ENCODE measurements at places on chromosomes 4 and X.

DNA sequence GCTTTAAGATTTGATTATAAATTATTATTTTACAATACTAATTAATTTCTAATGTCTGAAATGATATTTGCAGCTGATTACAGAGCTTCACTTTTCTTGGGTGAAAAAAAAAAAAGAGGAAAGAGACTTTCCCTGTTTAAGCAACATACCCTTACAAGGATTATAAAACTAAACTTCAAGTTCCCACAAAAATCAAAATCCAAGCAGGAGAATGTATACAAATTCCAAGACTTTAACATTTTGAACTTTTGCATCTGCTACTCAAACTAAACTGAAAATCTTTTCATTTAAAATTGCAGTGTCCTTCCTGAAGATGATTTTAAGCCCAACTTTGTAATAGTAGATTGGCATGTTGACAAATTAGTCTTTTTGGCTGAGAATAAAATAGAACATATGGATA, 742.4 kb upstream of the INTU start:
- DNase-seq: no peak

DNA sequence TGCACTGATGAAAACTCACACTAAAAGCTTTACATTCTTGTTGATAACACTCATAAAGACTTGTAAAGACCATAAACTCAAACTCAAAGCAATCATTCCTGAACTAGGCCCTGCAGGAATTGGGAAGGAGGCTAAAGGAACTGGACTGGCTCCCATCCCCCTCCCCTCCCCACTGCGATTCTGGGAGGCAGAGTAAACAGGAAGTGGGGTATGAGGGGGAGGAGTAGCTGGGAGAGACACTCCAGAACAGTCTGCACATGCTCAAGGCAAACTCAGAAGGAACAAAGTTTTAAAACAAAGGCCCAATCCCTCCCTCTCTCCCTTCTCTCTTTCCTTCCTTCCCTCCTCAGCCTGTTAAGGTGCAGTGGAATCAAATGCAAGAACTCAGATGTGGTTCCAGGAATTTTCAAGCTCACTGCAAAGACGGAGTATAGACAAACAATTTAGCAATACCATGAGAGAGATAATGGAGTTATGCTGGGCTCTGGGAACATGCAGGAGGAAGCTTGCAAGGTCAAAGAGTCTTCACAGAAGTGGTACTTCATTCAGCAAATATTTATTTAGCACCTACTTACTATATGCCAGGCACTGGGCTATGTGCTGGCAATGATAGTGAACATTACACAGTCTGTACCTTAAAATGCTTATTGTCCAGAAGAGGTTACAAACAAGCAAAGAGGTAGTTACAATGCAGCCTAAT, 15.9 kb downstream of the MID1IP1 start:
- no peak for DNase-seq

DNA sequence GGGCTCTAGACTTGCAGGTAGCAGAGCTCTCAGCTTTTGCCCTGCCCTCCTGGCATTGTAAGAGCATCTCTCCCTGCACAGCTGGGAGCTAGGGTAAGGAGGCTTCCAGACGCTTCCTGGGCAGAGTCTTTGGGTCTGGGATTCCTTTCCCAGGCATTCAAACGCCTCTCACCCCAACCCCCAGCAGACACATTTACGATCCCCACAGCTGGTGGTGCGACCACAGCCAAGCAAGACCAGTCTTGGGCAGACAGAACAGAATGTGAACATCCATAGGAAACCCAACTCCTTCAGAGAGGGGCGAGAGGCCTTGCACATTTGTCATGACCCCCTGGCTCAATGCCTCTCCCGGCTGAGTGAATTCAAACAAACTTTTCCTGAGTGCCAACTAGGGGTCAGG, 38.1 kb upstream of the CD99L2 start:
- DNase-seq: no peak

DNA sequence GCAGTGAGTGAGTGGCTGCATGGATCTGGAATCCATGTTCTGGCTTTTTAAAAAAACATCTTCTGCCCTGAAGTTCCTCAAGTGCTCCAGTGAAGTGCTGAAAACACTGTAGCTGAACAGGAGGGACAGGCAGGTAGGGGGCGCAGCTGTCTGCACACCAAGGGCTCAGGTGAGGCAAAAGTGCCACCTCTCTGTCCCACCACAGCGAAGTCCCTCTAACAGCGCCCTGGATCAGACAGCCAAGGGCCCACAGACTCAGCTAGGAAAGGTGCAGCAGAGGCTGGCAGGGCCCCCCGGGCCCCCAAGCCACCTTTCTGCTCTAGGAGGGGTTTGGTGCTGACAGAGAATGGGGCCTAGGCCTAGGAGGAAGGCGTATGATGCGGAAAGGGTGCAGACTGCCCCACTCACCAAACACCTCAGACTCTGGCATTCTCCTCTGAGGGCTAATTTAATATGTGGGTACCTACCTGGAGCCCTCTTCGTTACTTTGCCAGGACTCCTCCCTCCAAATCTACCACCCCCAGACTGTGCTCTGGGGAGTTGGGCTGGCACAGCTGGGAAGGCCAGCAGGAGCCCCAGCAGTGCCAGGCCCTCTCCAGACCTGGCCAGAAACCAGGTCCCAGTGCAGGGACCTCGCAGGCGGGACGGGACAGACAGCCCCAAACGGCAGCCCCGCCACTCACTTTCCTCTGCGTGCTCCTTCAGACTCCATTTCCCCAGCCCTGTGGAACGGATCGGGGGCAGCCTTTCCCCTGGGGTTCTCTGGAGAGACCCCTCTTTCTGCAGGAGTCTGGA, 73.7 kb downstream of the ENPP6 start:
- DNase-seq: no peak

DNA sequence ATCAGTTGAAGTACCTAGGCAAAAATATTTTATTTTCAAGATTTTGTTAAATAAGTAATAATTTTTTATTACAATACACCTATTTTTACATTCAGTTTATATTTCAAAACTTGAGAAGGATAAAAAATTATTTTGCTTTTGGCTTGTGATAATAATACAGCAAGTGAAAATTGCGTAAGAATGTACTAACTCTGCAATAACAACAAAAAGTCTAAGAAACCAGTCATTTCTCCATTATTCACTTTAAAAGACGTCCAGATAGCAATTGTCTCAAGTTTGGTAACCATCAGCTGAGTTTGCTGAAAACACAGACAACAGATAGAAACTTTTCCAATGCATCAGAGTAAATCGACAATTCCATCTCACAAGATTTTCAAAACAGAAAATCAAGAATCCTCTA, 12.1 kb downstream of the CXCL8 start:
- no peak for DNase-seq

- DNase-seq: no peak
These were observed 6.1 kb upstream of the PALLD start for GRCh38 chr4:168490711-168491110.

GRCh38 chrX:13899607-13900006, 82.7 kb upstream of the GPM6B start:
- no peak for DNase-seq

DNA sequence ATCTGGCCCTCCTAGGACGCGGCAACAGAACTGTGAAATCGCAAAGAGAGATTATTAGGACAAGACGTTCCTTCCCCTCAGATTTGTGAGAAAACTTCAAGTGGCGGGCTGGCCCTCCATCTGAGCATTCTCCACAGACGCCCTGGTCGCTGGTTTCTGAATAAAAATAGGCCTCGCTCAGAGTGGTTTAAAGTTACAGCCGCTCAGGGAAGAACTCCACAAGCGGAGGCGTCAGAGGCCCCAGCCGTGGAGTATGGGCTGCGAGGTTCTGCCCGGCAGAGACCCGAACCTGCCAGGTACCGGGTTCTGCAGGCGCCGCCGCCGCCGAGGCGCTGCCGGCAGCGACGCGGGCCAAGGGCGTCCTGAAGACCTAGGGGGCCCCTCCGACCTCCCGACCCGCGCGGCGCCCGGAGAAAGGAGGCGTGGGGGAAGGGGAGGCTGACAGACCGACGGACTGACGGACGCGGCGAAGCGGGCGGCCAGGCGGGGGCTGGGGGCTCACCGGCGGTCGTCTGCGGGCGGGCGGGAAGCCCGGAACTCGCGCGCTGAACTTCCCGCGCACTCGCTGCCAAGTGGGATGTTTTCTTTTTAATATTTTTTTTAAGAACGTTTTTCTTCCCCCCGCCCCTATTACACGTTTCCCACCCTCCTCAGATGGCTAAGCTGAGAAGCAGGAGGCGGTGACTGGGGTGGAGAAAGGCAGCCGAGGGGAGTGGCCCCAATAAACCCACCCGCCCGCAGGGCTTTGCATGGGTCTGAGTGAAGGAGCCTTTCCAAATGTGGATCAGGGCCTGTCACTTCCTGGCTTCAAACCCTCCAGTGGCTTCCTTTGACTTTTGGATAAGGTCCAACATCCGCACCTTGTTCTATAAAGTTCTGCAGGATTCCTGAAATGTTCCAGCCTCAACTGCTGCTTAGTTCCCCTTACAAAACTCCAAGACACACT, at the start of gene PABPC4L:
PABPC4L (minus strand) TSS at position 574 of the 946 bp plus-strand sequence. CDS start 770 bp downstream, outside the sequence.
- DNase-seq: no peak

- no peak for DNase-seq
These were observed 1040.0 kb downstream of the FAT4 start for GRCh38 chr4:126354784-126355183.

DNA sequence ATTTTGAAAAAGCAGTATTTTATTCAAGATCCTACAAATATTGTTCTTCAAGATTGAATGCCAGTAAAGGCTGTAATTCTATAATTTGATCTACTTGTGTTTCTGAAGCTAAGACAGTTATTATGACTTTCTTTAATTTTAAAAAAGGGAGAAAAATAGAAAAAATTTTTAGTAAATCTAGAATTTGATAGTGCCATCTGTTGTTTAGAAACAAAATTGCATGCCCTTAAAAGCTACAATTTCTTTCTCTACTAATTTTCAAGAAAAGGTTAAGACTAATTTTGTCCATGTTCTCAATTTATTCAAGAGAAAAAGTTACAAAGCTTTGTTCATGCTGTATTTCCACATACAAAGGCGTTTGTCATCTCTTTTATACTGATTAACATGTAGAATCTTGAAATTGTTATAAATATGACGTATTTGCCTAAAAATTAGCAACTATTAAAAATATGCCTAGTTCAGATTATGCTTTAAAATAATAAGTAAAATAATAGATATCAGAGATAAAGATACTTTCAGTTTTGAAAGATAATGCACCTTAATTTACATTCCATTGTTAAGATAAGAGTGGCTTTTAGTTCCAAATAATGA, 25.6 kb upstream of the MMRN1 start:
- DNase-seq: no peak

GRCh38 chr4:8262637-8263322, 6.8 kb upstream of the HTRA3 start:
- no peak for DNase-seq

GRCh38 chr4:77877771-77878565, 15.3 kb downstream of the MRPL1 start:
- DNase-seq: no peak

DNA sequence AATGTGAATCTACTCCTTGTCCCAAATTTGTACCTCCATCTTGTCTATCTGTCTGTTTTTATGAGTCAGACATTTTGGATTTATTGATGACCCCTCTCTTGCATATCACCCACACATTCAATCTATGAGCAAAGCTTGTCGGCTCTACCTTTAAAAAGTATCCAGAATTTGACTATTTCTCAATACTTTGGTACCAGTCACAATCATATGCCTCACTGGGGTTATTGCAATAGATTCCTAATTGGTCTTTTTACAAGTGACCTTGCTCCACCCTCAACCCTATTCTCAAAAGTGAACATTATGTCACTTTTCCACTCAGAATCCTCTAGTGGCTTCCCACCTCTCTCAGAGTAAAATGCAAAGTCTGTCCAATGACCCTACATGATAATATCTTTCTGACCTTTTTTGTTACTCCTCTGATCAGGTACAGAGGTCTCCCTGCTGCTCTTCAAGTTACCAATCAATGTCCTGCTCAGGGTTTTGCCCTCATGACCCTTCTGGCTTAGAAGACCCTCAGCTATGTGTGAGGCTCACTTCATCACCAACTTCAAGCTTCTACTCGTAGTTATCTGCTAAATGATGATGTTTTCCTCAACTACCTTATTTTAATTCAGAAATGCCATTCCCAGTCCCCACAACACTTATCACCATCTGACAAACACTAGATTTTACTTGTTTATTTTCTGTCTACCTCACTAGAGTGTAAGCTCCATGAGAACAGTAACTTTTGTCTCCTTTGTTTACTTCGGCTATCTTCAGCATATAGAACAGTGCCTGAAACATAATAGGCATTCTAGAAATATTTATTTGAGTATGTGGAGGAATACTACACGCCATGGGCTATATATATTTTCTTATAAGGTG, 22.4 kb downstream of the AFP start:
- no peak for DNase-seq

DNA sequence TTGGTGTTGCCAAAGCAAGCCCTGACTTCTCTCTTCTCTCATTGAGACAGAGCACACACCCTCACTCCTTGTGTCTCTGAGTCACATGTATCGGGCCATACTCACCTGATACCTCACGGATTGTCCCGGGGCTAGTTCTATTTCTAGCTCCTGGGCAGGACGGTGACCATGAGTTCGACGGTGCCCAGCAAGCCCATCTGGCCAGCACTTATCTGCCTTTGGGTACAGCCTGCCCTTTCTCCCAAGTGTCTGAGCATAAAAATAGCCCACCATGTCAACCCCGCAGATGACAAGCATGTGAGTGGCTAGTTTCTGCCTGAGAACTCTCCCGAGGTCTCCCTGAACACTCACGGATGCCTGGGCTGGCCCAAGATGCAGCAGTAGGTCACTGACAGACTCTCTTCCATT, 158.5 kb downstream of the DHRSX start:
- no peak for DNase-seq

DNA sequence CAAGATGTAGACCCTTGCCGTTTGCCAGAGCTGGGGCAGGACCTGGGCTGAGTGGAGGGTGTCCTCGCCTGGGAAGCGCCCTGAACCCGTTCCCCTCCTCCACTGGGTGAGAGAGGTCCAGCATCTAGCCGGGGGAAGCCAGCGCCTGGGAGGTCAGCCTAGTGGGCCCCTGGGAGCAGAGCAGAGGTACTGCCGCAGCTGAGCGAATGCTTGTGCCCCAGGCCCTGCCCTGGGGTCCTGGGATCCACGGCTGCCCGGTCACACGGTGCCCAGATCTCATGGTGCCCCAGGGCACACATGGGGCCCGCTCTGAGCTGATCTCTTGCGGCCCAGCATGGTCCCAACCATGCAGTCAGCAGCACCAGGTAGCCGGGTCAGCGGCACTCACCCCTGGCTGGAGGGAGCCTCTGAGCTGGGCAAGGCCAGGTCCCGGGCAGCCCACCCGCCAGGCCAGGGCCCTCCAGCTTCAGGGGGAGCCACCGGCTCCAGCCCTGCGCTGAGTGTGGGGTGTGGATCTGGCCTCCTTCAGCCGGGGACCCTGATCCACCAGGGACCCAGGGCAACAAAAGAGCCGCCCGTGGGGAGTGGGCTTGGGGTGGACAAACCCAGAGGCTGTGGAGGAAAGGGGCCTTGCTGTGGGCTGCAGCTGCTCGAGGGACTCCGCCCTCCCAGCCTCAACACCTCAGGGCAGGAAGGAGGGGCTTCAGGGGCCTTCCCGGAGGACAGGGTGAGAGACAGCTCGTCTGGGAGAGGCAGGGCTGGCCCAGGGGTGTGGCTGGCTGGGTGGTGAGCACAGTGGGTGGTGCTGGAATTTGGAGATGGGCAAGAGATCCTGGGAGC, 4.1 kb upstream of the CPLX1 start:
- no peak for DNase-seq

- no peak for DNase-seq
These were observed 15.5 kb downstream of the SMIM10L2A start for GRCh38 chrX:135436966-135437866.

- DNase-seq: no peak
These were observed 6.0 kb upstream of the ANXA3 start for GRCh38 chr4:78545275-78546246.
